ENCODE measurements at places on chromosomes 11 and 22.

DNA sequence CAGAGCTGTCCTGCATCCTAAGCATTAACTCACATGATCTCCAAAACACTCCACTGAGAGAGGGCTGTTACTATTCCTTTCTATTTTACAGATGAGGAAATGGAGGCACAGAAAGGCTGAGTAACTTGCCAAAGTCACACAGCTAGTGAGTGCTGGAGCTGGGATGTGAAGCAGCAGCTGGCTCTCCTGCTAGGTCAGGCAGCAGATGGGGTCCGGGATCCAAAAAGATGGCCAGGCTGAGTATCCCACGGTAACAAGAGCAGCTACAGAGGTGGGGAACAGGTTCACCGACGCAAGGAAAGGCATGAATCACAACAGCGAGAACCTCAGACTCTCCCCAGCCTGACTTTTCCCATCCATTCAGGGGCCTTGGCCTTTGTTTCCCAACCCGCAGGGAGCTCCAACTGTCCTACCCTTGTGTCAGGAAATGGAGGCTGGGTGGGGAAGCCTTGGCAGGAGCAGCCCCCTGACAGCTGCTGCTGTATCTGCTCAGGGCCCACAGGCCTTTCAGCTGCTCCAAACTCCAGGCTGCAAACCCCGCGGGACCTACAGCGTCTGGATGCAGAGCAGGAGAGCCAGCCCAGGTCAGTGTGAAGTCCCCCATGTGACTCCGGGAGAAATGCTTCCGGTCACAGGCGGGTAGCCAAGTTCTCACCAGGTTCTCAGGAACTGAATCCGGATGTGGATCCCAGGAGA is 29.5 kb downstream of the DKK3 start:
- no peak for DNase-seq

DNA sequence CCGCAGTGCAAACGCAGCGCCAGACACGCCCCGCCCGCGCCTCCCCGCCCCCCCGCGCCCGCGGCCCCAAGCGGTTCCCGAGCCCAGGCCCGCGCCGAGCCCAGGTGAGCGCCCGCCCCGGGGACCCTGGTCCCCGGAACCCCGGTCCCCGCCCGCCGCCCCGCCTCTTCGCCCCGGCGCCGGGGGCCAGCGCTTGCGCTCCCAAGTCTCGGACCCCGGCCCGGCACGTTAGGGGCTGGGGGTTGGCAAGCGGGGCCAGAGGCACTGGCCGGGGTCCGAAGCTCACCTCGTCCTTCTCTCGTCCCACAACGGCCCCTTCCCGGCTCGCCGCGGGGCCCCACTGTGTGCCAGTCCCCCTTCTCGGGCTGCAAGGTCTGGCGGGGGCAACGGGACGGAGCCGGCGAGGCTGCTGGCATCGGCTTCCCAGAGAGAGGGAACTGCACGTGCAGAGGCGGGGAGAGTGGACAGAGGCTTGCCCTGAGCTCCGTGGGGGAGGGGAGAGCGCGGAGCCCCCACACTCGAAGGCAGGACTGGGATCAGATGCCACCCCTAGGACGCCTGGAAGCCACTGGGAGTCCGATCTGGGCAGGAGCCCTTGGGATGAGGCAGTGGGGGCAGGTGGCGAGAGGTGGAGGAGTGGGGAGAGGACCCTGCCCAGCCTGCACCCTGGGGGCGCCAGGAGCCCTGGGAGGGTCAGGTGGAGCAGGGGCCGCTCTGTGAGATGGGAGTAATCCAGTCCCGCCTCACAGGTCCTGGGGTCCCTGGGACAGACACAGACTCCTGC is 1.8 kb upstream of the AIFM3 start:
- no peak for DNase-seq

DNA sequence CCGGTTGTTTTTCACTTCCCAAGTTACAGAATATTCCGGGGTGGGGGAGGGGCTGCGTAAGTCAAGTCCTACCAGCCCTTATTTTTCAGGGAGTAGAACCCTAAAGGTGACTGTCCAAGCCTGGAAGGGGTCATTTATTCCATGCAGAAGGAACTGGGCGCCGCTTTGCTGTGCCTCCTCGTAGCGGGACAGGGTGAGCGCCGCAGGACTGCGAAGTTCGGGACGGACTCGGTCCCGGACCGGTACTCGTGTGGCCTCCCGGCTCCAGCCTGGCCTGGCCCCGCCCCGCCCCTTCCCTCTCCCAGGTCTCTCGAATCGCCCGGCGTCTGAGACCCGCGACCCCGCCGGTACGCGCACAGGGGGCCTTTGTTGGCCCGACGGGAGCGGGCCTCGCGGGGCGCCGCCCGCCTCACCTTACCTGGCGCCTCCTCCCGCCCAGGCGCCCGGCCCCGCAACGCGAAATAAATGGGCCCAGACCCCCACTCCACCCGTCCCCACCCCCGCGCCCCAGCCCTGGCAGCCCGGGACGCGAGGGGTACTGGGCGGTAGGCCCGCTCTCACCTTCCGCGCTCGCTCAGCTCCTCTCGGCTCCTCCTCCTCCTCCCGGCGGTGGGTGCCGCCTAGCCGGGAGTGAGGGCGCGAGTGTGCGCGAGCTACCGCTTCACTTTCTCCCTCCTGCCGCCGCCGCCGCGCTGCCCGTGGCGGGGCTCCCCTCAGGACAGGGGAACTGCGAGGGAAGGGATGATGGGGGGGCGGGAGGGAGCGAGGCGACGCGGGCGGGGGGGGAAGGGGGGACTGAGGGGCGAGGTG is 698 bp downstream of the PAK1 start:
- no peak for DNase-seq

GRCh38 chr22:41021061-41021612 is 70.0 kb downstream of the RBX1 start:
- no peak for DNase-seq

DNA sequence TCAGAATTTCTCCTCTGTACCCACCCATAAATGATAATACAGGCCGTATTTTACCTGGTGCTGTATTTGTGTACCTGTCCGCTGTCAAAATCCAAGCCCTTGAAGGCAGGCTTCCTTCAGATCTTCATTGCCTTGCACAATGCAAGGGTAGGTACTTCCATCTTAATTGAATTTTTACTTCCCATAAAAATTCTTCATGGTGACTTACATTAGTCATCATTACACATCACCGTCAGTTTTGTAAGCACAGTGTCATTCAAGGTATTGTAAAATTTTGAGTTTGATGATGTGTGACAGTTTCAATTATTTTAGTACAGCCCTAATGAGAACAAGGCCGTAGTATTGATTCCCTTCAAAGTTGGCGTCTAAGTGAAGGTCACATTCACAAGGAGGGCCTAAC is 770 bp upstream of the TSG101 start:
- no peak for DNase-seq

DNA sequence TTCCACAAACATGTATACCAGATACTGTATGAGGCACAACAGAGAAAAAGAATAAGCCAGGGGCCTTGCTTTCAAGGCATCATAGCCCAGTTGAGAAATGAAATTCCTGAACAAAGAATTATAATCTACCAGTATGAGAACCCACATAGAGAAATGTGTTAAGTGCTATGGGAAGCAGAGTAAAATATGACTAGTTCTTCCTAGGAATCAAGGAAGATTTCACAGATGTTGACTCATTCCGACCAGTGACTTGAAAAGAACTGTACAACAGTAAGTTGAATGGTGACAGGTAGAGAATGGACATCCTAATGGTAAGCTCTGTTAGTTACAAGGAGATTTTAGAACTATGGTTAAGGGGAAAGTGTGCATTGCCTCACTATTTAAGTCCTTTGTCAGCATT is 102.6 kb downstream of the TRIM44 start:
- no peak for DNase-seq

GRCh38 chr11:77771135-77771534 is 49.4 kb downstream of the RSF1 start:
- DNase-seq, result no peak

DNA sequence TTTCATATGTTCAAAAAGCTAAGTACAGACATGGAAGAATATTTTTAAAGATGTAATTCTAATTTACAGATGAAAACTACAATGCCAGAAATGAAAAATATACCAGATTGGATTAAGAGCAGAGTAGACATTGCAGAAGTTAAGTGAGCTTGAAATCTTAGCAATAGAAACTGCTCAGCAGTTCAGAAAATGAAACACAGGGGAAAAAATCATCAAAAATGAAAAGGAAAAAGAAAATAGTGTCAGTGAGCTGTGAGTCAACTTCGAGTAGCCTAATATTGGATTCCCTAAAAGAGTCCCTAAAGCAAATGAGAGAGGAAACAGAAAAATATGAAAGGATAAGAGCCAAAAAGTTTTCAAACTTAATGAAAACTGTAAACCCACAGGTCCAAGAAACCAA is 25.8 kb upstream of the IL10RA start:
- no peak for DNase-seq

DNA sequence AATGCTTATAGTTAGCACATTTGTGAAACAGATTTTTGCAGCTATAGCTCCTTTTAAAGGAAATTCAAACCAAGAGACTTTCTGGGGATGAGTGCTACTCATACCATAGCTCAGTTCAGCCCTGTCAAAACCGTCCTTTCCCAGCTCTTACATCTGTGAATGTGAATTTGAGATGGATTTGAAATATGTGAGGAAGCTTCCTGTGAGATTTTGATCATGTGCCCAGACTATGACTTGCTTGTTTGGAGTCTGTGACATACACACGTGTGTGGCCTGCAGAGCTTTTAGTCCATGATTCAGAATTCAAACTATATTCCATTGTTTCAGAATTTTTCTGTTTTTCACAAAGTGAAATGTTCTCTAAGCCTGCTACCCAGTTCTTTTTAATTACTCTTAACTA is 4.4 kb upstream of the MMP1 start:
- DNase-seq, result peak; percentile 95

- DNase-seq, result no peak
Observed at GRCh38 chr22:48644108-48644507, 1183.6 kb downstream of the BRD1 start.

- DNase-seq, result no peak
Observed at GRCh38 chr11:95035316-95035715, 10.3 kb downstream of the KDM4E start.

DNA sequence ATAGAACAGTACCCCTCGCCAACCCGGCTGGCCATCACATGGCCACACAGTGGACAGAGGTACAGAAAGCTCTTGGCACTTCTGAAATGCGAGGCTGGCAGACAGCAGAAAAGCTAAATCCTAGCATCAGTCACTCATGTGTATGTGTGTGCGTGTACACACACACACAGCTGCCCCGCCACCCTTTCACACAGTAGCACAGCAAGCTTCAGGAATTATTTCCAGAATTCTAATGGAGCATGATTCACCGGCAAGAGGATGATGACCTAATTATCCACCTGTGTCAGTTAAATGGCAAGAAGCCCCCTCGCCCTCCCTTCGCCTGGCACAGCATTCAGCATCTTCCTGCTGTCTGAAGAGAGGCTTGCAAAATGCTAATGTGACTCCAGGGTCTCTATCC is 336.0 kb downstream of the SHANK2 start:
- no peak for DNase-seq

DNA sequence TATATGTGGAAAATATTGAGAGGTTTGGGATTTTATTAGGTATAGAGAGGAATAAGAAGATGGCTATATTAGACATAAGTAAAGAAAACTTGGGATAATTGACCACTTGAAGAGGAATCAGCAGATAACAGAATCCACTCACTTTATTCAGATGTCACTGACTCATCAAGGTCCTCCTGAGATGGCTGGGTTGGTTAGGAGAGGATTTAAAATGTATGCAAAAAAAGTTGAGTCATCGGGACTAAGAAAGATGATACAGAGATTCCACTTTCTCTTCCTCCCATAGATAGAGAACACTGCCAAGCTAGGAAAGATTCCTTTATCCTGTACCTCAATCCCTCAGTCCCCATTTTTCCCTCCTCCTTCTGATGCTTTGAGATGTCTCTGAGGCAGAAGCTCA is at the start of gene OR6A2:
Gene OR6A2, minus strand, starts transcription at position 288 of the 400 bp plus-strand sequence. CDS start 3,981 bp downstream, outside the sequence.
- no peak for DNase-seq

DNA sequence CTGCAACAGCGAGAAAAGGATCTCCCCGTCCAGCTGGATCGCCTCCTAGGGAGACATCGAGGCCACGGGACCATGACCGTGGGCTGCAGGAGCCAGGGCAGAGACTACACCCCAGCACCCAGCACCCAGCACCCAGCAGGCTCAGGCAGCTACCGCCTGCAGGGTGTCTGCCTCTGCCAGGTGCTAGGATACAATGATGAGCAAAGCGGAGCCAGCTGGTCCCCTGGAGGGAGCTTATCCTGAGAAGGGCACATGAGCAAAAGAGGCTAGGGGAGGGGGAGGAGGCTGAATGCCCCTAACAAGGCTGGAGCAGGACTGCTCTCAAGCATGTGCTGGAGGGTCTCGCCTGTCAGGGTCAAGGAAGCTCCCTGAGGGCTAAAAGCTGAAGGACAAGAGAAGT is 4.8 kb upstream of the CASTOR1 start:
- no peak for DNase-seq

GRCh38 chr11:21948876-21949275 is 244.0 kb upstream of the ANO5 start:
- no peak for DNase-seq

GRCh38 chr22:49971232-49972162 is 10.9 kb downstream of the PIM3 start:
- DNase-seq, result no peak

- DNase-seq, result no peak
Observed at GRCh38 chr11:44597358-44598012, 32.0 kb downstream of the CD82 start.

GRCh38 chr11:64790205-64791095 is 12.1 kb upstream of the SF1 start:
- no peak for DNase-seq

DNA sequence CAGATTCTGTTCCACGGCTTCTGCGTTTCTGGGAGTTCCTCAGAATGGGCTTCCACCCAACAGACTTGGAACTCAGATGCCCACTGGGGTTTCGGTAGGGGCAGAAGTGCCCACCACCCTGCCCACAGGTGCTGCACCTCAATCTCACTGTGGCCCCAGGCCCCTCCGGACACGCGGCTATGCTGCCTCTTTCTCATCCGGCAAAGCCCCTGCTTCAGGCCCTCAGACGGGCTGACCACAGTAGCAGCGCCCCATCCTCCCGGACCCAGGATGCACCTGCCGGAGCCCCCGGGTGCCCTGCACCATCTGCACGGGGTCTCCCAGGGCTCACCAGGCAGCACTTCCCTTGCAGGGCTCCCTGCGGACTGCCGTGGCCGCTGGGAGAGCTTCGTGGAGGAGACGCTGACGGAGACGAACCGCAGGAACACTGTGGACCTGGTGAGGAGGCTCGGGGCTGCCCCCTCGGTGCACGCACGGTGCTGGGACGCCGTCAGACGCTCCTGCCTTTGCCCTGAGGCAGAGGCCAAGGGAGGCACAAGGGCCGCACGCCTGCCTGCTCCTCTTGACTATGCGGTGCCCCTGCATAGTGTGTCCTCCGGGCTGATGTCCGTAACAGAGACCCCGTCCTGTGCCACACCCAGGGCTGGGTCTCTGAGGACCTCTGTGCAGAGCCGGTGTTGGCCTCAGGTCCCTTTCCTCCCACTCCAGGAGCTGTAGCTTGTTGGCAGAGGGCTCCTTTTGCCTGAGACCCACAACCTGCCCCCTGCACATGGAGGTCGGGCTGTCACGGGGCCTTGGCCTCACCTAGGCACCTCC is 38.6 kb downstream of the SBF1 start:
- DNase-seq, result no peak

- DNase-seq, result no peak
Observed at GRCh38 chr11:96313163-96313562, 29.8 kb downstream of the MAML2 start.

Data from fibroblast of skin of left biceps (primary cell).